NCI-H1417 treated with DMSO at 0.1 percent for 48 hours (cell line): ENCODE measurements at places on chromosomes 11 and 22.

DNA sequence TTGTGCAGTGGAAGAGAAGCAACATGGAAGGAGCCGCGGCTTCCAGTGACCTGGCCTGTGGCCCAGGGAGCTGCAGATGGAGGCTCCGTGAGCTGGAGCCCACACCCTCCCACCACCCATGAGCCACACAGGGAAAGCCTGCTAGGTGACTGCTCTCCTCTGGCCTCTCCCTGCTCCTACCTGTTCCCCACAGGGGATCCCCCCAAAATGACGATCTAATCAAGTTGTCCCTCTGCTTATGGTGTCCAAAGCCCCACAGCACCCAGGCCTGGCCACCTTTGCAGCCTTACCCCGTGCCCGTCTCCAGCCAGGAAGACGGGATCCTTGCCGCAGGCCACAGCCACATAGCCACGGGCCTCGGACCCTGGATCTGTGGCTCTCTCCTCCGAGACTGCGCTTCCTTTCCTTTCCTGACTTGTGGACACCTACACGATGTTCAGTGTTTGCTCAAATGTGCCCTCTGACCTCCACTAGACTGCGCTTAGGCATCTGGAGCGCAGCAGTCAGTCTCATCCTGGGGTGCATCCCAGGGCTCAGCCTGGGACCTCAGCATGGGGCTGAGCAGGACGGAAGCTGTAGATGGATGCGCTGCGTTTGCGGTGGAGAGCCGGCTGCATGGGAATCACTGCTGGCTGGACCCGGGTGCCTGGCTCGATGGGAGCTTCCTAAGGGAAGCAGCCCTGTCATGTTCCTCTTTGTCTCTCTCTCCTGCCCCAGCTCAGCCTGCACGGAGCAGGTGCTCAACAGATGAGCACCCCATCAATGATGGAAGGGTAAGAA, 133.3 kb downstream of the ST3GAL4 start:
- no peak for DNase-seq

- no peak for DNase-seq
Measured at GRCh38 chr11:119772641-119773415, 43.8 kb upstream of the NECTIN1 start.

DNA sequence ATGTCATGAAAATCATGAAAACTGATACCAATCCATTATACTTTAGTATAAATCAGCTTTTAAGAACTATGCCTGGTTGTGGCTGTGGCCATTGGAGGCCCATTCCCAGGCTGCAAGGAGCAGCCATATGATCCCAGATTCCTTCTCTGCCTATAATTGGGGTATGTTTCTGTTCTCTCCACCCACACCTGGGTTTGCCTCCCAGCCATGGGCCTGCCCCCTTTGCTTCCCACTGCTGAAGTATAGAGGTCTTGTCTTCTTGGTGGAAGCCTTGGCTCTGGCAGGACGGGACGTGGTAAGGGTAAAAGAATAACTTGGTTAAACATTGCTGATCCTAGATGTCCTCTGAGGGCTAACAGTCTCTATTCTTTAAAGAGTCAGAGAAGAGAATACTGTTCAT, 2.4 kb downstream of the MICAL2 start:
- no peak for DNase-seq

DNA sequence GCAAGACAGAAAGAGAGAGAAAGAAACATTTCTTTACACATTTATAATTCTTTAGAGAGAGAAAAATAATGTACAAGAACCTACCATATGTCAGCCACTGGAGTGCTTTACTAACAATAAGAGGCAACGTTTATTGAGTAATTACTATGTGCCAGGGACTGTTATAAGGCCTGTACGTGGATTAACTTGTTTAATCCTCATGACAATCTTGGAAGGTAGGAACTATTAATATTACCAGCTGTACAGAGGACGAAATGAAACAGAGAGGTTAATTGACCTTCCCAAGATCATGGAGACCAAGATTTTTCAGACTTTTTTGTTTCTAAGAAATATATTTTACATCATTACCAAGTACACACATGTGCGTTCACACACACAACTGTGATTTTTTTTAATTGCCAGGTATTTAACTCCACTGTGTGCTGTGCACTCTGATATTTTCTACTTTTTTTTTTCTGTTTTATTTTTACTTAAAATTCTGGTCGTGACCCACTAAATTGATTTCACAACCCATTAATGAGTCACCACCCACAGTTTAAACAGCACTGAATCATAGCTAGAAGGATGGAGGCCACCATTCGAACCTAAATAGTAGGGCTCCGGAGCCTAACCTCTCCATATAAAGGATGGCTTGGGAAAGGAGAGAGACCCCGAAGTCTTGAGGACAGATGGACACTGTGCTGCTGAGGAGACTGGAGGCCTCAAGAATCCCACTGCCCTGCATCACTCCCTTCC, 21.4 kb downstream of the CREB3L1 start:
- no peak for DNase-seq
